Adipose tissue (tissue), 3 donors: ENCODE measurements at places on chromosomes 4 and X. TPM values are rescaled to one million over a fixed set of nuclear protein-coding genes. Genes with fewer than 3 reads are reported as not detected.

Gene FGFR3
- 28.9 TPM for polyA plus RNA-seq

Gene STX18
- polyA plus RNA-seq: 14.5 TPM

Gene RIBC1
- polyA plus RNA-seq: 0.43 TPM

Gene TNMD
- 0.26 TPM for polyA plus RNA-seq

Gene NCAPG
- polyA plus RNA-seq: 0.10 TPM

Gene CTAG1A
- polyA plus RNA-seq: 0.51 TPM

Gene GABRB1
- polyA plus RNA-seq: 0.22 TPM

Gene PABPC1L2B
- polyA plus RNA-seq: not detected
